CD8-positive, alpha-beta memory T cell (primary cell): ENCODE measurements at places on chromosomes 11 and 22. TPM values are rescaled to one million over a fixed set of nuclear protein-coding genes. Genes with fewer than 3 reads are reported as not detected.

The SHISAL1 gene
- not detected for polyA plus RNA-seq

- DNase-seq: no peak
- no peak overlapping the region for H3K27ac ChIP-seq
- no peak overlapping the region for H3K4me3 ChIP-seq
- no peaks in the 10 kb centered on the region for H3K36me3 ChIP-seq
- peaks cover 13% of the 10 kb centered on the region for H3K4me1 ChIP-seq
Observed at GRCh38 chr22:25114369-25115362, 85.0 kb upstream of the CRYBB3 start.

DNA sequence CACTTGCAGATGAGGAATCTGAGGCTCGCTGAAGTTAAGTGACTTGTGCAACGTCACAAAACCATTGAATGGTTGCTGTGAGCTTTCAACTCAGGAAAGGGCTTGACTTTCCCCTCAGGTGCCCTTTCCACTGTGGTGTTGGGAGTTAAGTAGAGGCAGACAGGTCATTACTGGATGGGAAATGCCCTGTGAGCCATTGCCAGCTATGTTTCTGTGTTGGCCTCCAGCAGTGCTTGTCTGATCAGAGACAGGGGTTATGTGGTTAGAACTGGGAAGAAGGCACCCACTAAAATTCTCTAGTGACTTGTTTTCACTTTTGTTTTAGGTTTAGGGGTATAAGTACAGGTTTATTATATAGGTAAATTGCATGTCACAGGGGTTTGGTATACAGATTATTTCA, 96.6 kb downstream of the FDX1 start:
- H3K27me3 ChIP-seq: no peaks in the 10 kb centered on the region
- peak overlapping the region; percentile 21 for H3K27ac ChIP-seq
- no peak overlapping the region for H3K4me3 ChIP-seq
- peak; percentile 10 for DNase-seq

DNA sequence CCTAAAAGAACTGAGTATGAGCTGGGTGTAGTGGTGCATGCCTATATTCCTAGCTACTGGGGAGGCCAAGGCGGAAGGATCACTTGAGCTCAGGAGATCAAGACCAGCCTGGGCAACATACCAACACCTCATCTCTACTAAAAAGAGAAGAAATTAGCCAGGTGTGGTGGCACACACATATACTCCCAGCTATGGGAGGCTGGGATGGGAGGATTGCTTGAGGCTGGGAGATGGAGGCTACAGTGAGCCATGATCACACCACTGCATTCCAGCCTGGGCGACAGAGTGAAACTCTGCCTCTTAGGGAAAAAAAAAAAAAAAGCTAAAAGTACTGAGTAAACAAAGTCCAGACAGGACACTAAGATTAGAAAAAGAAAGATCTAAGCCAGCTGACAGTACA, 3.5 kb upstream of the HTR3B start:
- H3K4me3 ChIP-seq: no peak overlapping the region
- H3K36me3 ChIP-seq: no peaks in the 10 kb centered on the region
- H3K27me3 ChIP-seq: no peaks in the 10 kb centered on the region
- H3K4me1 ChIP-seq: no peaks in the 10 kb centered on the region
- H3K27ac ChIP-seq: no peak overlapping the region

DNA sequence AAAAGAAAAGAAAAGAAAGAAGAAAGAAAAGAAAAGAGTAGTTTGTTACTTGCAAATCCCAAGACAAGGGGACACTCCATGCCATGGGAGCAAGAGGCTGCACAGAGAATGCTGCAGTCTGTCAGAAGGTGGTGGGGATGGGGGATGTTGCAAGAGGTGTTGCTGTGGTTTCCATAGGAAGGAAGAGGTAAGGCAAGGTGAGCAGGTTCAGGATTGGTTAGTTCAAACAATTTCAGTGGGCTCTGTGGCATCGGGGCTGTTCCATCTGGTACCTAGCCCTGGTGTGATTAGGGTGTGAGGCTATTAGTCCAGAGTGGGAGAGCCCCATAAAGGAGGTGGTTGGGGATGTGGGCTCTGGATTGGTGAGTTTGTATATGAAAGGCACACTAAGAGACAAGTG, 172.7 kb downstream of the BCR start:
- H3K36me3 ChIP-seq: no peaks in the 10 kb centered on the region
- H3K4me3 ChIP-seq: no peak overlapping the region
- DNase-seq: no peak
- H3K4me1 ChIP-seq: no peaks in the 10 kb centered on the region

DNA sequence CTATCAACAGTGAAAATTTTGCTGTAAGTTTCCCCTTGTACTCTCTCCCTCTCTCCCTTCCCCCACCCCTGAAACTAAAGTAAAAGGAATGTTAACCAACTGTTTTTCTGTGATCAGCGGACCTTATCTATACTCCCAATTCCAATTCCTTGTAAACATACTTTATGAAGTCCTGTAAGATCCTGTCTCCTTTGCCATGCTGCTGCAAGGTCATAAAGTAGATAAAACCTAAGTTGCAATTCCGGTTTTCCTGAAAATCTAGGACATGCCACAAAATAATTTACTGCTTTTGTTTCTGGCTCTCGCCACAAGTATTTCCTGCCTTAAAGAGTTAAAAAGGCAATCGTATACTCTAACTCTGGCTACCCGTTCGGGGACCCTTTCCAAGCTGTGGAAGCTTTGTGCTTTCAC, 1469.0 kb downstream of the LRRC4C start:
- no peaks in the 10 kb centered on the region for H3K4me1 ChIP-seq
- H3K27me3 ChIP-seq: no peaks in the 10 kb centered on the region
- no peak for DNase-seq
- H3K4me3 ChIP-seq: no peak overlapping the region
